Bladder microvascular endothelial cell (primary cell): ENCODE measurements at places on chromosomes 3 and 15. TPM values are rescaled to one million over a fixed set of nuclear protein-coding genes. Genes with fewer than 3 reads are reported as not detected.

The IL20RB gene
- 0.16 and 1.1 TPM in 2 replicates for total RNA-seq

The ESYT3 gene
- not detected in 2 replicates for total RNA-seq

The MELTF gene
- 0.49 and 4.1 TPM in 2 replicates for total RNA-seq

The DLEC1 gene
- total RNA-seq, result under 0.01 TPM in 1 of 2 replicates, not detected in the other

The PRR23C gene
- total RNA-seq, result not detected in 2 replicates

The CMTM6 gene
- 64.3 and 85.8 TPM in 2 replicates for total RNA-seq

The DPH3 gene
- 11.0 and 24.4 TPM in 2 replicates for total RNA-seq

The FSIP1 gene
- total RNA-seq, result 0.16 and 1.2 TPM in 2 replicates

The LRRC2 gene
- total RNA-seq, result under 0.01 and 0.06 TPM in 2 replicates

The CPA3 gene
- total RNA-seq, result 0.31 and 1.5 TPM in 2 replicates

The CPN2 gene
- total RNA-seq, result not detected in 2 replicates

The ACAN gene
- 0.25 and 8.9 TPM in 2 replicates for total RNA-seq

The IQCH gene
- total RNA-seq, result 0.65 and 2.5 TPM in 2 replicates

The RASL12 gene
- total RNA-seq, result 0.16 TPM in 1 of 2 replicates, not detected in the other

The SPTBN5 gene
- total RNA-seq, result 5.2 and 5.3 TPM in 2 replicates

The ANKRD63 gene
- total RNA-seq, result not detected in 2 replicates

The UBL7 gene
- total RNA-seq, result 16.8 and 24.0 TPM in 2 replicates

The IL1RAP gene
- total RNA-seq, result 3.9 and 8.1 TPM in 2 replicates

The CPLX3 gene
- total RNA-seq, result not detected in 2 replicates

The FANCD2OS gene
- total RNA-seq, result not detected in 2 replicates

The CCNB2 gene
- total RNA-seq, result 18.7 and 31.2 TPM in 2 replicates

The SLC28A1 gene
- not detected in 2 replicates for total RNA-seq

The GOLGA8G gene
- total RNA-seq, result not detected in 2 replicates

The CCDC9B gene
- total RNA-seq, result 10.8 and 36.9 TPM in 2 replicates

The WDR49 gene
- 0.13 and 0.65 TPM in 2 replicates for total RNA-seq

The ACTC1 gene
- total RNA-seq, result 0.49 TPM in 1 of 2 replicates, not detected in the other

The CATSPER2 gene
- 0.97 and 2.1 TPM in 2 replicates for total RNA-seq

The MCF2L2 gene
- total RNA-seq, result 0.57 and 1.8 TPM in 2 replicates
